NCI-H1694 treated with DMSO at 0.1 percent for 48 hours (cell line): ENCODE measurements at places on chromosomes 12 and 14.

DNA sequence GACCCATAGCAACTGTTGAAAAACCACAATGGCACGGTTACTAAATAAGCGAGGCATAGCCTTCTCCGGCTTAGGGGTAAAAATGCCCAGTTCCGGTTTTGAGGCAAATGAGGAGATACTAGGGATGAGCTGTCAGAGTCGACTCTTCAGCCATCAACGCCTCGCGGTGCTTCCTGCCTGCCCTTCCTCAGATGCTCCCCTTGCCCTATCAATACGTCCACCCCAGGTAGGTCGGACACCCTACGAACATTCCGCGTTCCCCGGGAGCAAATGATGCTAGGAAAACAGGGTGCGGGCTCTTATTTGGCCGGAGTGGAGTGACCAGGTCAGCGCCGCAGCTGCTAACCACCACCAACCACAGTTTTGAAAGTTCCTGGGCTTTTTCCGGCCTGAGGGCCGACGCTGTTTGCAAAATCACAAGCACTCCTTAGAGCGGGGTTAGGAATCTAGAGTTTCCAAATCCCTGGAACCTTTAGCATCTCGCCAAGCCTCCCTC lies 1.2 kb downstream of the SRSF9 start:
- no peak for DNase-seq

DNA sequence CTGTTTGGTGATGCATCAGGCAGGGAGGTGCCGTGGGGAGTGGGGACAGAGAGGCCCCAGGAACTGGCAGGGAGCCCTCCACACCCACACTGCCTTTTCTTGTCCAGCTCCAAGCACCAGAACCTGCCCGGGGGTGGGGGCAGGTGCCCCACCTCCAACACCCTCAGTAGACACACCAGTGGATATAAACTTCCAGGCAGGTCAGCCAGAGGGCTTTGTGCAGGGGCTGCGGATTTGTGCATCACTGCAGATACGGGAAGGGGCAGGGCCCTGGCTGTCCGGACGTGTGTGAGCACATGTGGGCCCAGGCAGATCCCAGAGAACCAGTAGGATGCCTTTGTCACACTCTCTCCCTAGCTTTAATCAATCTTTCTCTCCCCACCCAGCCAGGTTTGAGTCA lies 1.3 kb upstream of the TGM1 start:
- no peak for DNase-seq

GRCh38 chr12:57258977-57259970 lies 8.3 kb upstream of the STAC3 start:
- DNase-seq: no peak

DNA sequence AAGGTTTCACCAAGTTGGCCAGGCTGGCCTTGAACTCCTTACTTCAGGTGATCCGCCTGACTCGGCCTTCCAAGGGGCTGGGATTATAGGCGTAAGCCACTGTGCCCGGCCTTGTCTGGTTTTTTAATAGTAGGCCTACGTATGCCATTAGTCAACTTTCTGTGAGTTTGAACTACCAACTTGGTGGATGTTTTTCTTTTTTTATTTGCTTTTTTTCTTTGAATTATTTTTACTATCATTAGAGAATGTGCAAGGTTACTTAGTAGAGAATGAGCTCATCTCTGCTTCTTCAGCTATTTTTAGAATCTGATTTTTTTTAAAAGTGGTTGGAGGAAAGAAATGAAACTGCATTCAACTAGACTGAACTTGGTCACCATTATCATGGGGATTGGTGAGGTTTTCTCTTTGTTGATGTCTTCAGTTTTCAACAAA lies 51.4 kb downstream of the HMGA2 start:
- no peak for DNase-seq

DNA sequence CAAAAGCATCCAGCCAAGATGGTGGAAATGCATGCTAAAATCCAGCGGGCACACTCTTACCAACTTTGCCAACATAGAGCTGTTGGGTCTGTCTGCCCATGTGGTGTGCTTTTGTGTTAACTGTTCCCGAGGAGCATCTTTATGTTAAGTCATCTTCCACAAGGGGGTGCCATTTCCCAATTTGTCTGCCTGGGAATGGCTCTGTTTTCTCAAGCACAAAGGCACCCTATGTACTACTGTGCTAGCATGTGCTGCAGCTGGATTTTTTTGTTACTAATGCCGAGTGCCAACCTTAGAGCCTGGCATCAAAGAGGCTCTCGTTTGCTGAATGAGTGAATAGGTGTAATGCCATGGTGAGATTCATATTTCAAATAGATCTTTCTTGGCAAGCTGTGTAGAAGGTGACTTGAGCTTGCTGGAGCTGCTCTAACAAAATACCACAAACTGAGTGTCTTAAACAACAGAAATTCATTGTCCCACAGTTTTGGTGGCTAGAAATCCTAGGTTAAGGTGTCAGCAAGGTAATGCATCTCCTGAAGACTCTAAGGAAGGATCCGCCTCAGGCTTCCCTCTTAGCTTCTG lies 74.3 kb downstream of the TRHDE start:
- peak; percentile 46 for DNase-seq

GRCh38 chr14:95319312-95320077 lies at the start of gene CLMN:
TSS of gene CLMN (minus strand) at chr14:95319908. CDS start at chr14:95319792, 116 bp downstream.
- DNase-seq: peak; percentile 47

- DNase-seq: no peak
Measured at GRCh38 chr12:27303139-27304111, 29.2 kb upstream of the BMAL2 start.

DNA sequence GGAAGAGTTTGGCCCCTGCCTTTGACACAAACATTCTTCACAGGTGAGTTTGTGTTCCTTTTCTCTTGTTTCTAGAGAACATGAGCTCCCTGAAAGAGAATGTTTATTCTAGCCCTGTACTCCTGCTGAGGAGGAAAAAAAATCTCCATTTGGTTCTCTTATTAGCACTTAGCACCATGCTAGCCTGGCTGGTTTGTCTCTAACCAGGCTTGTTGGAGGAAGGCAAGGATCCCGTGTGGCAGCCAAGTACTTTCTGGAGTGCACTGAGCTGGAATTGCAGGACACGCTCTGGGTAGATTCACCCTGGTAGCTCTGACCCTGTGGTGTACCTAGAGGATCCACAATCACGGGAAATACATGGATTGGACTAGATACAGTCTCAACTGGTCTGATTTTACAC lies 41.9 kb downstream of the KCNA1 start:
- no peak for DNase-seq

DNA sequence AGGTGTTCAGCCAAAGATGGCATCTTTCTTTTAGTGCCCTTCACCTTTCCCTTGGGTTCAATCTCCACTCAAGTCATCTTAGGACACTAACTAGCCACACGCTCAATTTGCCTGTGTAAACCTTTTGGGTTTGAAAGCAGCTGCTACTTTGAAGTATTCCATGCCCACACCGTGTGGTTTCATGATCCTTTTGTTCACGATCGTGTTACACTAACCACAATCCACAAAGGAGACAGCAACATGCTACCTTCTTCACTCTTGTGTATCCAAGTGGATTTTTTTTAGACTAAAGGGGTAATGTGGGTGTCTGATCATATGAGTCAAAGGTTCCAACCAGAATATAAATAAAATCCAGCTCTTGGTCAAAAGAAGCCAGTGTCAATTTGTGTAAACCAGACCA lies 122.7 kb upstream of the FAR2 start:
- DNase-seq: no peak

DNA sequence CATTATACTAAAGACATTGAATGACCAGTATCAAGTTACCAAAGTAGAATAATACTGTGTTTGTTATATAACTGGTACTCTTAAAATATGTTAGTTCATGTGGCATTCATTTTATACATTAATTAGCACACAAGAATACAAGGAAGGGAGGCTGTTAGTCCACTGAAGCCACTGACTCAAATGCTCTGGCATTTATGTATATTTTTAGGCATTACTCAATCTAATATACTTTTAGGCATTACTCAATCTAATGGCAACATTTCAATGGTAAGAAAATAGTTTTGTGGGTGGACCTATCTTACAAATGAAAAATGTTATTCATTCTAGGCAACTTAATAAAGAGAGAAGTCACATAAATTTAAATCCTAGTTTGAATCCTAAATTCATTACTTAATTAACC lies 874.4 kb upstream of the USP15 start:
- no peak for DNase-seq

DNA sequence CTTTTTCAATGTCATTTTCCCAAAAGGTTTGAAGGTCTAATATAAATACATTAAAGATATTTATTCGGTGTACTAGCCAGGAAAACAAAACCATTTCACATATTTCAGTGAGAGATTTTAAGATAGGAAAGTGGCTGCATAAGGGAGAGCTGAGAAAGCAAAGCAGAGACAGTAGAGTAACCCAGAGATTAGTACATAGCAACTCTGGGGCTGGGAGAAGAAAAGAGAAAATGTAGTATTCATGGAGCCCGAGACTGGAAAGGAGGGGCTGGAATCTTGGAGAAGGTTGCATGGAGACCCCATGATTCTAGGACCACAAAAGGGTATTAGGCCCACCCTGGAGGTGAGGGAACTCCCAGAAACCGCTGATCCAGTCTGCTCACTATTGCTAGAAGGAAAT lies 236.9 kb downstream of the PAWR start:
- DNase-seq: no peak

DNA sequence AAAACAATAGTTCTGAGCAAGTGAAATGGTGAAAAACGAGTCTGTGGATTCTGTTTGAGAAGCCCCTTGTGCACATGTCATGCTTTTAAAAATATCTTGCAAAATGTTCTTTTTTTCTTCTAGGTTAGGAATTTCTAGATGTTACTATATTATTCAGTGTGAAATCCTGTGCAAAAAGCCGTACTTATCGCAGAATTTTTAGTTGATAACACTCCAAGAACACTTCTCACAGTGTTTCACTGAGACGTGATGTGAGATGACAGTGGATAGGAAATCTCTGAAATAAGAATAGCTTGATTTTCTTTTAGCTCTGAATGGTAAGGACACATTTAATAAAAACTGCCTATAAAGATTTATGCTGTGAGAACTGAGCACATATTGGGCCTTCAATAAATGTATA lies 234.5 kb downstream of the SNAPC1 start:
- DNase-seq: no peak
